Activated T-cell treated with anti-CD3 and anti-CD28 coated beads for 1 hour (primary cell): ENCODE measurements at places on chromosomes 12 and 14.

GRCh38 chr12:96336489-96336888 lies 63.8 kb downstream of the CDK17 start:
- DNase-seq = no peak

DNA sequence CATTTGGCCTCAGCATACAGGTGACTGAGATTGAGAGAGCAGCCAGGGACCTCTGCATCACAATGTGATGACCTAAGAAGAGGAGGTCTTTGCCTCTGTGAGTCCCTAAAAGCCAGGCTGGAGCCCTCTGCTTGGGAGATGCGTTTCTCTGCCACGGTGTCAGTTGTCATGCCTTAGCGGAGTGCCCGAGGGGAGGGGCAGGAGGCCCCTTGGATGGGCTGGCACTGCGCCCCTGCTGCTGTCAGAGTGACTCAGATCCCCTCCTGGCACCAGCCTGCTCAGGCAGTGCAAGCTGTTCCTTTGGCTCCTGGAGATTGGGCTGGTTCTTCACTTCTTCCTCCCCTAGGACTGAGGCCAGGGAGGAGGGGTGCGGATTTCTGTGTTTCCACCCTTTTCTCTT lies 64.9 kb upstream of the KCNA5 start:
- no peak for DNase-seq

DNA sequence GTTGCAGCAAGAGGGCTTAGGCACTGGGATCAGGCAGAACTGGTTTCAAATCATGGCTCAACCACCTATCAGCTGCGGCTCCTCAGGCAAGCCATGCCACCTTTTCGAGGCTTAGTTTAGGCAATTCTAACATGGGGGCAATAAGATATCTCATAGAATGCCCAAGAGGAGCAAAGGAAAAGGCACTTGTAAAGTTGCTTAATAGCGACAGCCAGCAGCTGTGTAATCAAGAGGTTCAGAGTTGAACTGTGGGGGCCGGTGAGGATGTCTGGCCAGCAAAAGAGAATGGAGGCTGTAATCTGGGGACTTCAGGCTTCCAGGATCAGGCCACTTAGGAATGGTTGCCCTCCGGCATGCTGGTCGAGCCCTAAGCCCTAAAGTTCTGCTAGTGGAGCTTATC lies 3.0 kb upstream of the TCHP start:
- no peak for DNase-seq

- DNase-seq = no peak
Measured at GRCh38 chr12:41302979-41303403, 114.9 kb downstream of the PDZRN4 start.

DNA sequence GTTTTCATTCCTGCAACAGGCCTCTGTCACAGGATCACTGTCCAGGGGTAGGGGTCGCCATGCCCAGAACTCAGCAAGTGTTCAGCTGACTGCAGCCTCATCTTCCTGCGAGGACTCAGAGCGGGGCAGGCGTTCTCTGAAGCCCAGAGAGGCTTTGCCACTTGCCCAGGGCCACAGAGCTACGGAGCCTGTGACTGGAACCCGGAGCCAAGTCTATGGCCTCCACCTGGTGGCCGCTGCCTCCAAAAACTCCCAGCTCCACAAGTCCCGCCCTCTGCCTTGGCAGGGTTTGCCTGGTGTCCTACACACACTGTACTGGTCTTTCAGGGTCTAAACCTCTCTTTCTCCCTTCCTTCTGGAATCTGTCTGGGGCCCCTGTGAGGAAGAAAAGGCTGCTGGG lies 8.7 kb upstream of the PPP1R13B start:
- DNase-seq = no peak

DNA sequence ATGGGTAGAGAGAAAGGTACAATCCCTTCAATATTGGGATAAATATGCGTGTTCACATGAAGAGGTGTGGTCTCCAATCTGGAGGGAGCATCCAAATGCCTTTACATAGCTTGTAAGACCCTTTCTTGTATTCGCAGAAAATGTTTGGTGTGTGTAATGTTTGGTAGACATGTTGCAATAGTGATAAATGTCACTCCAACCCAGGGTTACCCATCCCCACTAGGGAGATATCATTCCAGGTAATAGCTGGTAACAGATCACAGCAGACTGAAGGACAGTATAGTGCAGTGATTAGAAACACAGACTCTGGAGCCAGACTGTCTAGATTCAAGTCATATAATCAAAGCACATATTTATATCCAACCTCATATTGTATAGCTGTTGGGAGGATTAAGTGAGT lies 733.6 kb upstream of the TBX3 start:
- no peak for DNase-seq

- DNase-seq = no peak
Measured at GRCh38 chr14:90440021-90440451, 43.2 kb downstream of the CALM1 start.

GRCh38 chr12:94079566-94080340 lies 68.6 kb upstream of the PLXNC1 start:
- DNase-seq = no peak

- no peak for DNase-seq
Measured at GRCh38 chr12:40622246-40622838, 69.9 kb upstream of the CNTN1 start.

- no peak for DNase-seq
Measured at GRCh38 chr14:22627506-22628263, 16.5 kb downstream of the OR6J1 start.

DNA sequence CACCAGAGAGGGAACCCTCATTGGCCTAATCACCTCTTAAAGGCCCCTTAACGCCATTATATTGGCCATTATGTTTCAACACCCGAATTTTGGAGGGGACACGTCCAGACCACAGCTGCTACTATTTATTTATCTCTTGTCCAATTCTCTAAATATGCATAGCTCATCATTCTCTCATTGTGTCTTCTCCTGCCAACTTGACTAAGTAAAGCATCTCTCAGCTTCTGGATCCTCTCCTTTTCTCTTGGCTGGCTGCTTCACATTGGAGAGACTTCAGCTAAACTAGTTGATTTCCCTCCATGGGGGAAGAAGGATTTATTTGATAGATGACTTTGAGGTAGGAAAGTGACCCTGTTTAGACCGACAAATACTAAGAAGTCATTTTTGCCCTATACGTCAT lies 120.4 kb upstream of the KRR1 start:
- DNase-seq = no peak

DNA sequence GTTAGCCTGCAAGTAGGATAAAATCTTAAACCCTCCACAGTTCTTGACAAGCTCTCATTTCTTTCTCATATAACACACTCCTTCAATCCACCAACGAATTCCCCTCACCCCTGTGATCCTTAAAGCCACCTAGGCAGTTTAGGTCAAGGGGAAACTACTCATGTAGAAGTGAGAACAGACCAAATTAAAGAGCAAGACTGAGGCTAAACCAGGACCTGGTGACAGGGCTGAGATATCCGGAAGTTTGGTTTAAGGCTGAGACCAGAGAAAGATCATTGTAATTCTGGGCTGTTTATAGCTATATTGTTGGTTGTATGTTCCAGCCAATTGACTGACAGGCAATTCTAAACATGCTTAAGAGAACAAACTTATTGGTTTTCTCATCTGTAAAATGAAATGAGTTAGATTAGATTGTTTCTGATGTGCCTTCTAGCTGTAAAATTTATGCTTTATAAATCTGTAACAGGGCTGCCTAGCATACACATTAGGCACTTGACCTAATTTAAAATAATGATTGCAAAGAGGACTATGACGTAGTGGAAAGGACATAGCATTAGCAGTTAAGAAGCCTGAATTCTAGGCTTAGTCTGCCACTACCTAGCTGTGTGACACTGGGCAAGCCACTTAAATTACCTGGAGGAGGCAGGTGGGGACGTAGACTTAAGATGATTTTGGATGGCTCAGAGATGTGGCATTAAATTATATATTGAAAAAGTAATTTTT lies 53.9 kb upstream of the PTGR2 start:
- DNase-seq = no peak

DNA sequence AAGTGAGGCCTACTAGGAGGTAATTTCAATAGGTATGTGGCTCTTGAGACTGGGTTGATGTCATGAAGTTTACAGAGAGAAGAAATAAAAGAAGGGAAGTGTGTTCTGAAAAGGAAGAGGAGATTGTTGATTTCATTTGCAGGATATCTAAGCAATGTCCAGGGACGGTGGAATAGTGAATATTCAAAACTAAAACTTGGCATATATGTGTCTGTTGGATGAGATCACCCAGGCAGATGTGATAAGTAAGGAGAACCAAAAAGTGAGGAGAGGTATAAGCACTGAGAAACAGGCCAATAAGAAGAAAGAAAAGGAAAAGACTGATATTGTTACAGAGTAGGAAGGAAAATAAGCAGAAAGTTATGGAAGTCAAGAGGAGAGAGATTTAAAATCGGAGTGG lies 255.6 kb downstream of the PDZRN4 start:
- no peak for DNase-seq
